ENCODE measurements at places on chromosomes 3 and 15. TPM values are rescaled to one million over a fixed set of nuclear protein-coding genes. Genes with fewer than 3 reads are reported as not detected.

Gene FANCD2OS
- not detected for total RNA-seq

Gene DUOXA1
- 7.0 TPM for total RNA-seq

Gene MORC1
- total RNA-seq, result not detected

Gene NOX5
- total RNA-seq, result 0.14 TPM

Gene HRG
- not detected for total RNA-seq

Gene MAGI1
- total RNA-seq, result 9.6 TPM

Gene BDH1
- 19.9 TPM for total RNA-seq

Gene MGA
- 19.3 TPM for total RNA-seq

Gene SLC2A2
- total RNA-seq, result not detected

Gene TMEM40
- 336 TPM for total RNA-seq

Gene UCN2
- 35.4 TPM for total RNA-seq

Gene SERPINI2
- total RNA-seq, result not detected

Gene SEMA6D
- 1.2 TPM for total RNA-seq

Gene UBA3
- total RNA-seq, result 62.2 TPM

Gene MAP1A
- total RNA-seq, result 0.24 TPM

Gene TRNT1
- total RNA-seq, result 15.2 TPM

Gene AEN
- 50.0 TPM for total RNA-seq

Gene LXN
- total RNA-seq, result 7.8 TPM

Gene UNC13C
- not detected for total RNA-seq

Gene SPESP1
- 6.2 TPM for total RNA-seq

Gene HYKK
- 1.7 TPM for total RNA-seq

Gene UBA5
- 34.9 TPM for total RNA-seq

Gene MME
- total RNA-seq, result 2.6 TPM

Gene RAD51
- total RNA-seq, result 22.4 TPM

Gene SEMA3F
- total RNA-seq, result 121 TPM

Gene CCR8
- total RNA-seq, result not detected

Gene IQSEC1
- 9.3 TPM for total RNA-seq

Gene SH2D7
- not detected for total RNA-seq

Gene PLIN1
- total RNA-seq, result 0.14 TPM

Gene ZBED2
- total RNA-seq, result 108 TPM

Gene RETNLB
- not detected for total RNA-seq
